Adrenal gland (tissue), 19 donors: ENCODE measurements at places on chromosomes 13 and 19. TPM values are rescaled to one million over a fixed set of nuclear protein-coding genes. Genes with fewer than 3 reads are reported as not detected.

DNA sequence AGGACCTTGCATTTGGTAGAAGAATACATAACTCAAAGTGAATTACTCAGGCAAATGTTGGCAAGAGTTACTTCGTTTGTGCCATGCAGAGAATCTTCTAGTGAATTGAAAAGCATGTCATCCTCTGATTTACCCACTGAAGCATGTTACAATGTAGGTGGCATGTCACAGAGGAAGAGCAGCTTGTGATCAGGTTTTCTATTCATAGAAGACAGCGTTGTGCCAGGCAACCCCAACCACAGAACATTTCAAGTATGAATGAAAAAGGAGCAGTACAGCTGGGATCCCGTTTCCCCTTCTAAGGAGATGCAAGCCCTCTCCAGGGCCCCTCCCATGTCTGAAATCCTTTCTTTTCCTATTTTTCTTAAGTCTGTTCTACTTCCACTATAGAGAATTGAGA is 6.0 kb upstream of the KATNAL1 start:
- DNase-seq: no peak

DNA sequence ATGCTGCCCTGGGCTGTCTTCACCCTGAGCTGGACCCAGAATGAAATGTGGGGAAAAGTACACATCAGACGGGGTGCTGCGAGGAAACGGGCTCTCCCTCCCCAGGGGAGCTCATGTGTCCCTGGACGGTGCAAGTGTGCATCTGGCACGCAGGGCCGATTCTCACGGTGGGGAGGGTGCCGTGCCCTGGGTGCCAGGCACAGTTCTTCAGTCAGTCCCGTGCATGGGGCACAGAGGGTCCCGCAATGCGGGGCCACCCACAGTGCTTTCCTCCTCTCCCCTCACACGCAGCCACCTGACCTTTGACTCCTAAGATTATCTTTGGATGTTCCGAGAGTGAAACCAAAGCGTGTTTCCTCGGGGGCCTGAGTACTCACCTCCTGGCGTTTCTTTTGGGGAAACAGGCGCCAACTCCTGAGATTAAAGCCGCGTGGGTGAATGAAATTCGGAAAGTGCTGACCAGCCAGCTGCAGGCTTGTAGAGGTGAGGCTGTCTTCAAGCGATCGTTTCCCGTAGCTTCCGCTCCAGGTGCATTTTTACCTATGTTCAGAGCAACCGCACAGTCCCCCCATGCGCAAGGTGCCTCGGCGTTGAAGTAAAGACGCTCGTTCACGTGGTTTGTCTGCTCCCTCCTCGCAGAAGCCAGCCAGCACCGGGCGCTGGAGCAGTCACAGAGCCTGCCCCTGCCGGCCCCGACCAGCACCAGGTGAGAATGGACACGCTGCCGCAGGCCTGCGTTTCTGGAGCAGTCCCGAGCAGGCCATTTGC is 17.5 kb upstream of the F7 start:
- no peak for DNase-seq

Gene PNMA8C
- 2.0 TPM for total RNA-seq

DNA sequence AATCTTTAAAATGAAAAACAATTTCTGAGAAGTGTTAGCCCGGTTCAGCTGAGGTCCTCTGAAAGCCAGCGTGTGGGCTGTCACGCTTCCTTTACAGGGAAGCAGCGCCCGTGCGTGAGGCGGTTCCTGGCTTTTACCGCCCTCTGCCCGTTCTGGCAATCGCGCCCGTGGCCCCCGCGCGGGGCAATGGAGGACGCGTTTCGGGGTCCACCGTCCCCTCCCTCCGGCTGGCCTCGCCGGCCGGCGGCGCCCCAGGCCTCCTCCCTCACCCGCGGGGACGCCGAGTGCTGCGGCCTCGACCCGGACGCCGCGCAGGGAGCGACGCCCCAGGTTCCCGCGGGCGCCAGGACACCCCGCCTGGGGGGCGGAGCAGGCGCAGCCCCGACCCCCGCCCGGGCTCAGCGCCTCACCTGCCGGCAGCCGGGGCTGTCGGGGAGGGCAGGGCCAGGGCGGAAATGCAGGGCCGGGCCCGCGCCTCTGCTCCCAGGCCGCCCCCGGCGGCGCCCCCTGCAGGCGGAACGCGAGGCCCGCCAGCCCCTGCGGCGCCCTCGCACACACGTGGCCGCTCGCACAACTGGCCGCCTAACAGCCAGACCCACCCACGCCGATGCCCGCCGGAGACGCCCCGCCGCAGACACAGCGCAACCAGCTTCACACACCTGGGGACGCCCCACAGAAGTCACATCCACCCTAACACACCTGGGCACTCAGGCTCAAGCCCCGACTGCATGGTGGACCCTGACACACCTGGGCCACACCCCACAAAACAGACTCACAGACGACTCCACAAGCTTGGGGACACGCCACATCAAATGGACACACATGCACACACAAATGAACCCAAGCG is at the start of gene GGACT:
GGACT (minus strand) TSS at position 459 of the 847 bp plus-strand sequence. CDS start 56,198 bp downstream, outside the sequence.
- DNase-seq: peak; percentile 56

Gene C5AR1
- total RNA-seq: 19.1 TPM

DNA sequence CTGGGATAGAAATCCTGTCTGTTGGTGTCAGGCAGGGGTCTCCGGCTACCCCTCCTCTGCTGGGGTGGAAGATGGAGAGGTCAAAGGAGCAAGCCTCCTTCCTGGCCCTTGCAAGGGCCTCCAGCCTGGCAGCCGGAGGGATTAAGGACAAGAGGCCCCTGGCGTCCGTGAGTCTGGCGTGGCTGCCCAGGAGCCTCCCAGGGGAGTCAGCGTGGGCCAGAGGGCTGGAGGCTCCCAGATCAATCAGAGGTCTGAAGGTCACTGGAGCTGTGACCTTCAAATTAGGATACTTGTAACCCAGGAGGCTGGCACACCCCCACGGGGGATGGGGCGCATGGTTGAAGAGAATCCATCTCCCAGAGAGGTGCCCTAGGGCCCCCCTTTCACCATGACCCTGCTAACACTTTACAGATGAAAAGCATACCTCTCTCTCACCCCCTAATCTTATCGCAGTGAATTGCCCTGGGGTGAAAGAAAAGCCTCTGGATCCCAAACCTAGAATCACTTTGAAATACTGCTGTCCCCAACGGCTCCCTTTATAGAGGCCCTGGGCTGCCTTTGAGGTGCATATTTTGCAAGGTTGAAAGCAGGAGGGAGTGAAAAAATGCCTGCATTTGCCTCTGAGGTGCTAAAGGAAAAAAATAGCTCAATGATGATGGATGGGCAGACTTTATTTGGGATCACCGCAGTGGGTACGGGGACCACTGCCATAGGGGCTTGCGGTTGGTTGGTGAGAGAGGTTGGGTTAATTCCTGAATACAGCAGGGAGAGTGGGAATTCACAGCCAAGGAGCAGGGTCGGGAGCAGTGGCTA is 44.9 kb upstream of the PEG3 start:
- DNase-seq: no peak

- DNase-seq: no peak
These were observed 9.4 kb downstream of the SAMD4B start for GRCh38 chr19:39351537-39352064.

DNA sequence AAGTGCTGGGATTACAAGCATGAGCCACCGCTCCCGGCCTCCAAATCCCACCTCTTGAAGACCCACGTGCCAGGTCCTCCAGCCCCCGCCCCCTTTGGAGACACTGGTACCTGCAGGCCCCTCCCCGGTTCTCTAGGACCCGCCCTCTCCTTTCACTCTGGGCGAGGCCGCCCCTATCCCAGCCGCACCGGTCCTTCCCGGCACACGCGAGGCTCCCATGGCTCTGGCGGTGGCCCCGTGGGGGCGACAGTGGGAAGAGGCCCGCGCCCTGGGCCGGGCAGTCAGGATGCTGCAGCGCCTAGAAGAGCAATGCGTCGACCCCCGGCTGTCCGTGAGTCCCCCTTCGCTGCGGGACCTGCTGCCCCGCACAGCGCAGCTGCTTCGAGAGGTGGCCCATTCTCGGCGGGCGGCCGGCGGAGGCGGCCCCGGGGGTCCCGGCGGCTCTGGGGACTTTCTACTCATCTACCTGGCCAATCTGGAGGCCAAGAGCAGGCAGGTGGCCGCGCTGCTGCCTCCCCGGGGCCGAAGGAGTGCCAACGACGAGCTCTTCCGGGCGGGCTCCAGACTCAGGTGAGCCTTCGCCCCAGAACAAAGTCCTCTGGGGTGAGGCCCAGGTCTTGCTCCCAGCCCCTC is at the start of gene CBLC:
CBLC (plus strand) TSS at position 176 of the 633 bp plus-strand sequence; CDS start at position 218, 42 bp downstream.
- peak; percentile 33 for DNase-seq

- DNase-seq: peak; percentile 19
These were observed 179.9 kb downstream of the VWA8 start for GRCh38 chr13:41780715-41781706.

- DNase-seq: no peak
These were observed 6.0 kb downstream of the PROZ start for GRCh38 chr13:113164492-113164891.

Gene TMEM161A
- 83.8 TPM for total RNA-seq
